Globus pallidus (tissue), 1 donor: ENCODE measurements at places on chromosomes 11 and 22.

DNA sequence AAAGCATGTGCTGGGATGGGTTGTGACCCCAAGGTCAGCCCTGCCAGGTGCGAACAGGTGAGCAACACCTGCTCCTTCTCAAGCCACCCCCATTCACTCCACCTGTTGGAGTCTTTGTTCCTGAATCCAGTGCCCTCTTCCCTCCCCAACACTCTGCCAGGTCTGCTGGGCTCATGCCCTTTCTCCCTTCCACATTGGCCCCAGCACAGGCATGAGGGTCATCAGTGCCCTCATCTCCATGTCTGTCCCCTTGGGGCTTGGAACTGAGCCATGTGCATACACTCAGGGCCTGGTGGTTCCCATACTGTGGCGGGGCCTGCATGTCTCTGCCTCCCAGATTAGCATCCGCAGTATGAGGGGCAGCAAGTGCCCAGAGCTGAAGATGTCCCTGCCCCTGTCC, 19.1 kb downstream of the RFPL2 start:
- no peak for DNase-seq

- DNase-seq = peak; percentile 65
These were observed 123.6 kb downstream of the GALNT18 start for GRCh38 chr11:11498195-11498594.

DNA sequence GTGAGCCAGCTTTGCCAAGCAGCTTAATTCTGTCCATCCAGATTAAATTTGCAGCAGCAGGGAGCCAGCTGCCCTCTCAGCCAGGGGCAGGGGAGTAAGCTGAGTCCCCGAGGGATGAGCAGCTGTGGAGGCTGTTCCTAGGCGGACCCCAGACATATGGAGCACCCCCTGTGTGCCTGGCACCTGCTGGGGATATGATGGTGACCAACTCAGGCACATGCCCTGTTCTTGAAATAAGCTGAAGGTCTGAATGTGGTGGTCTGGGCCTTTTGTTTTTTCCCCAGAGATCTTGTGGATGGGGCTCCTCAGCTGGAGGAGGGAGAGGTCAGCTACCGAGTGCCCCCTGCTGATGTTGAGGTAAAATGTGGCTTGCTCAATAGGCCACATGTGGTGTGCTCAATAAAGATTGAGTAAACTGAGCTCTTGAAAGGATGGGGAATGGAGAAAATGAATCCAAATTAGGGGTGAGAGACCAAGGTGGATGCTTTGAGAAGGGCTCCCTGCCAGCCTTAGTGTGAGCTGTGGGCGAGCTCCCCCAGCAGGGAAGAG, 103.3 kb upstream of the NNMT start:
- DNase-seq = no peak

- DNase-seq = no peak
These were observed 75.2 kb downstream of the WNT11 start for GRCh38 chr11:76131142-76131541.

GRCh38 chr11:57290288-57290687, 34.5 kb downstream of the TNKS1BP1 start:
- no peak for DNase-seq
